ENCODE measurements at places on chromosomes 4 and X. TPM values are rescaled to one million over a fixed set of nuclear protein-coding genes. Genes with fewer than 3 reads are reported as not detected.

ENPP6 gene
- total RNA-seq: not detected

PLP1 gene
- total RNA-seq: 0.19 TPM

DNA sequence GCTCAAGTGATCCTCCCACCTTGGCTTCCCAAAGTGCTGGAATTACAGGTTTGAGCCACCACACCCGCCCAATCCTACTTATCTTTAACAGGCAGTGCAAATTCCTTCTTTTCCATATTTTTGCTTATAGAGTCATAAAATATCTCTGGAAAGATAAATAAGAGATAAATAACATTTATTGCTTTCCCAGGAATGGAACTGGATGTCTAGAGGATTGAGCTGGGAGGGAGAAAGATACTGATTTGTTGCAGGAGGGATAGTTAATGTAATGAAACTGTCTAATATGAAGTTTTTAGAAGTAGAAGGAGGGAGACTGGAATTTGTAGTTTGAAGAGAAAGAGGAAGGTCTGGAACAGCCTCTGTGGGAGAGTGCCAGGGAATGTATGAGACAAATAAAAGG lies 20.2 kb downstream of the ITGB1BP2 start:
- no peak overlapping the region for H3K27ac ChIP-seq
- no peaks in the 10 kb centered on the region for H3K27me3 ChIP-seq
- H3K4me1 ChIP-seq: no peaks in the 10 kb centered on the region
- no peak overlapping the region for H3K4me3 ChIP-seq

KDR gene
- total RNA-seq: 23.8 TPM

UGT2B15 gene
- total RNA-seq: not detected

ARR3 gene
- not detected for total RNA-seq

TCEAL5 gene
- not detected for total RNA-seq

DNA sequence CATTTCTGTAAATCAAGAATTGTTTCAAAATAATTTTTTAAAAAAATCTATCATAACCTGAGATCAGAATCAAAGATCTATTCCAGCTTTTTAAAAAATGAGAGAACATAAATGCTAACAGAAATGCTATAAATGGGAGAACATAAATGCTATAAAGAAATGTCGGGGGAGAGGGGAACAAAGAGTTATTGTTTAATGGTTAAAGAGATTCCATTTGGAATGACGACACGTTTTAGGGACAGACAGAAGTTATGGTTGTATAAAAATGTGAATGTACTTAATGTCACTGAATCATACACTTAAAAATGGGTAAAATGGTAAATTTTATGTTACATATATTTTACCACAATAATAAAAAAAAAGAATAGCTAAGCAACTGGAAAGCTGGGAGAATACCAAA lies 127.1 kb downstream of the ATRX start:
- no peaks in the 10 kb centered on the region for H3K4me1 ChIP-seq
- no peak for DNase-seq
- no peak overlapping the region for H3K4me3 ChIP-seq

IRS4 gene
- total RNA-seq: not detected

GRCh38 chr4:186204686-186205085 lies 13.3 kb downstream of the CYP4V2 start:
- H3K36me3 ChIP-seq: no peaks in the 10 kb centered on the region
- peak overlapping the region; percentile 16 for H3K27ac ChIP-seq
- peak overlapping the region; percentile 54 for H3K4me3 ChIP-seq
- H3K4me1 ChIP-seq: no peaks in the 10 kb centered on the region

GRCh38 chr4:139278912-139279759 lies 889 bp downstream of the MGARP start:
- H3K4me1 ChIP-seq: peaks cover 12% of the 10 kb centered on the region
- DNase-seq: no peak
- H3K27me3 ChIP-seq: peaks cover 50% of the 10 kb centered on the region

DNA sequence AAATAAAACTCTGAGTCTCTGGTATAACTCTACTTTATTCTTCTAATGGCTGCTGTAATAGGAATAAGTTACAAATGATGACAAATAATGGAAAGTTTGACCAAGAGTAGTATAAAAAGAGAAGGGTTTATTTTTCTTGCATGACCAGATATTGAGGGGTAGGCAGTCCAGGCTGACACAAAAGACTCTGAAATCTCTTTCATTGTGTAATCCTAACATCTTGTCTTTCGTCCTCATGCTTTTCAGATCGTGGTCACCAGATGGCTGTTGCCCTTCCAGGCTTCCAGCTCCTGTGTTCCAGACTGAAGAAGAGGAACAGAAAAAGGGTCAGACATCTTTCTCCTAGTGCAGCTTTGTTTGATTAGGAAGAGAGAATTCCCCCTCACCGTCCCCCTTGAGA lies 176.9 kb upstream of the GK2 start:
- peaks cover 3% of the 10 kb centered on the region for H3K4me1 ChIP-seq
- H3K27me3 ChIP-seq: no peaks in the 10 kb centered on the region
- DNase-seq: no peak
- no peak overlapping the region for H3K4me3 ChIP-seq
- no peaks in the 10 kb centered on the region for H3K36me3 ChIP-seq

FAM241A gene
- 4.7 TPM for total RNA-seq

DNA sequence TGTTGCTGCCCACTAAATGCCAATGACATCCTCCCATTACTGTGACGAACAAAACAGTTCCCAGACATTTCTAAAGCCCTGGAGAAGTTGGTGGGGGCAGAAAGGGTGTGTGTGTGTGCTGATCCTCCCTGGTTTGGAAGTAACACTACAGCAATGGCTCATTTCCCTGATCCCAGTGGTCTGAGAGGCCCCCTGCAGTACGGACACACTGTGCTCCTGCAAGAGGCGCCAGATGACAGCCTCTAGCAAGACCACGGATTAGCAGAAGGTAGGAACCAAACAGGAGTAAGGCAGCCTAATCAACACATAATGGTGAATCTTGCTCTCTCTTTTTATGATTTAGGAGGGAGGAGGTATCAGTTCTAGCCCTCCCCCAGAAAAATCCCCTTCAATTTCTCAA lies 49.6 kb downstream of the CHRDL1 start:
- no peaks in the 10 kb centered on the region for H3K4me1 ChIP-seq
- H3K36me3 ChIP-seq: no peaks in the 10 kb centered on the region
- no peak overlapping the region for H3K4me3 ChIP-seq
- no peak for DNase-seq
- H3K27ac ChIP-seq: peak overlapping the region; percentile 63

UGT2A3 gene
- not detected for total RNA-seq

All from esophagus squamous epithelium (tissue), 5 donors.